ENCODE measurements at places on chromosomes 1 and 21.

- no peak for DNase-seq
Measured at GRCh38 chr1:202411422-202411821, 62.9 kb downstream of the PPP1R12B start.

GRCh38 chr1:39659538-39659937 lies 12.4 kb downstream of the NT5C1A start:
- DNase-seq = no peak

DNA sequence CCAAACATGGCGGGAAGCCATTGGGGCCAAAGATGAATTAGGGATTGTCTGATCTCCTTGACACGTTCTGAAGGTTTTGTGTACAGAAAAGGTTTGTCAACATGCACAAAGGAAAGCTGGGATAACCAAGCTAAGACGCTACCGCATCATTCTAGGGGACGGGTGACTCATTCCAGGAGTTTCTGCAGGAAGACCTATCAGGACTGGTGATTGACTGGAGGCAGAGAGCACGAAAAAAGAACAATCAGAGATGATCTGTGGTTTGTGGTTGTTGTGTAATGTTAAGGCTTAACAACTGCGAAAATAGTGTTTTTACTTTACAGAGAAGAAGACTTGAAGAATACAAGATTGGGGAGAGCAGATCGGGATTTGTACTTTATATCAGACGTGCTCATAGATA lies 22.2 kb upstream of the ERG start:
- no peak for DNase-seq

- DNase-seq = no peak
Measured at GRCh38 chr1:245062741-245063305, 92.0 kb upstream of the KIF26B start.

GRCh38 chr1:77030401-77031105 lies 163.3 kb downstream of the ST6GALNAC5 start:
- DNase-seq = no peak

GRCh38 chr1:56774067-56774609 lies 45.1 kb downstream of the FYB2 start:
- DNase-seq = no peak

- DNase-seq = no peak
Measured at GRCh38 chr21:27220416-27220815, 253.5 kb upstream of the ADAMTS5 start.

DNA sequence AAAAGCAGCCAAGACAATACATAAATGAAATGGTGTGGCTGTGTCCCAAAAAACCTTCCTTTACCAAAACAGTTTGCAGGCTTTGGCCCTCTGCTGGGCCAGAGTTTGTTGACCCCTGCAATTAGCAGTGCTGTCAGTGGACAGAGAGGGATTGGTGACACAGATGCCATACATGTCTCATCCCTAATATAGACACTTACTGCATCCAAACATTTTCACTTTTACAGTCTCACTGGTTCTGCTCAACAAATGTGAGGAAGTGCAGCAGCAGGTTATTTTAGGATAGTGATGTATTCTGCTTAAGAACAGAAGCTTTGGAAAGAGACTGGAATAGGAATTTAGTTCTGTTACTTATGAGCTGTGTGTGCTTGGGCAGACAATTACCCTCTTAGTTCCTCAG lies 462.8 kb upstream of the LRRC7 start:
- no peak for DNase-seq

- DNase-seq = no peak
Measured at GRCh38 chr1:61412601-61413000, 312.3 kb downstream of the TM2D1 start.

- DNase-seq = no peak
Measured at GRCh38 chr1:145891587-145892485, 6.2 kb upstream of the ANKRD35 start.

- DNase-seq = no peak
Measured at GRCh38 chr1:56538532-56538931, 40.8 kb downstream of the PLPP3 start.

- no peak for DNase-seq
Measured at GRCh38 chr1:143652744-143653428, 318.9 kb downstream of the FAM72C start.

DNA sequence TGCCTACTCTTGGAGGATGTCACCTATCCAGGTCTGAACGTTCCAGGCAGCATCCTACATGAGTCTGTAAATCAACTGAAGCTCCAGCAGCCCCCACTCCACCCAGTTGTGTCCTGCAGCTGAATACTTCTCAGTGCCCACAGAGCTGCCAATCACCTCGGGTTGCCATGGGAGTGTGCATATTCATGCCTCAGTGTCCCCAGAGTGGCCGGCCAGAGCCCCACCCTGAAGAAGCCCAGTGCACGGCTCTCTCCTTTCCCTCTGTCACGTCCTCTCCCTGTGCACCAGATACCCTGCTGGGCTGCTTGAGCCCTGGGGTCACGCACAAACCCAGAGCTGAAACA lies 16.1 kb upstream of the GSTM4 start:
- no peak for DNase-seq

DNA sequence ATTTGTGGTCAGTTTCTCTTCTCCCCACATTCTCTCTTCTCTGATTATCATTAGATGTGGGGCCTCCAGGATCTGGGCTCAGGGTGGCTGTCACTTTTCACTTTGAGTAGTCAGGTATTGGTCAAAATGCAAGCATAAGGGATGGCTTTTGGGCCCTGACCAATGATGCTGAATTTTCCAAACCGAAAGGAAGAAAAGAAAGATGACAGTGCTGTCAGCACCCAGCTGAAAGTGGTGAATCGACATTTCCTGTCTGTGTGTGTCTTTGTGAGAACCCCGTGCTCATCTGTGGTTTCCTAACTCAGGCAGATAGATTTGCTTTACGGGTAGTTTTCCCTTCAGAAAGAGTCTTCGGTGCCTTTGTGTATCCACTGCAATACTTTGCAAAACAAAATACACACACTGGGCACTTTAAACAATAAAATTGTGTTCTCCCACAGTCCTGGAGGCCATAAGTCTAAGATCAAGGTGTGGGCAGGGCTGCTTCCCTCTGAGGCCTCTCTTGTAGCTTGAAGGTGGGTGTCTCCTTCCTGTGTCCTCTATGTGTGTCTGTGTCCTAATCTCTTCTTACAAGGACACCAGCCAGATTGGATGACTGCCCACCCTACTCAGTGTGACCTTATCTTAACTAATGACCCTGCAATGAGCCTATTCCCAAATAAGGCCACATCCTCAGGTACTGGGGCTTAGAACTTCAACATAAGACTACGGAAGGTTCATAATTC lies 274.8 kb upstream of the AJAP1 start:
- DNase-seq = no peak

DNA sequence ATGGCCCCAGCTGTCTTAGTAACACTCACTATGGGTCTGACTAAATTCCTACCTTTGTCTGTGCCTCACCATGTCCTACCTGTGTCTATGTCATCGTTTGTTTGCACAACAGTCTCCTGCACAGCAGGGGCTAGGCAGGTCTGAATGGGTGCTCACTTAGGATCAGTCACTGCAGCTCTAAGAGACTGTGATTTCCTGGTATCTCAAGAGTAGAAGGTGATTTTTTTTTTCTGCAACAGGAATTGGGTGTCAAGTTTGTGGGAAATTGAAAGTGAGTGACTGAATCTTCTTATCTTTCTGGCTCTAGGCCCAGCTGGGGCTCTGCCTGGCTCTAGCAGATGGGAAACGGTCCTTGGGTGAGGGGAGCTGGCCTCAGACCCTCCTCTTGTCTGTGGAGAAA lies 46.4 kb upstream of the TRABD2B start:
- no peak for DNase-seq

GRCh38 chr1:9894115-9894514 lies 16.0 kb downstream of the CTNNBIP1 start:
- DNase-seq = no peak

- DNase-seq = no peak
Measured at GRCh38 chr21:45985471-45986315, 4.1 kb downstream of the COL6A1 start.

DNA sequence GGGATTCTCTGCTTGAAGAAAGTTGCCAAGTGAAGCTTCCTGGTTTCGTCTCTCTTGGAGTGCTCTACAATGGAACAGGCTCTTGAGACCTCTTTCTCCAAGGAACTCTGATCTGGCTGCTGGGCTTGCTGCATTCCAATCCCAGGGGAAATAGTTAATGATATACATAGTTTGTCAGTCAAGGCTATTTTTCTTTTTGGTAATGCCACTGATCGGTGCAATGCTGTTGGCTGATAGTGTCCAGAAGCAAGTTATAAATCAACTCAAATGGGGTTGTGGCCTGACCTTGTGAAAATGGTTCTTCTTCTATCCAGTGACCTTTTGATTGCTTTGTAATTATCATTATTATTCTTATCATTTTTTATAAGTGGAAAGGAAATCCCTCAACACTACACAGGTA lies 48.4 kb upstream of the TNFSF18 start:
- DNase-seq = no peak

DNA sequence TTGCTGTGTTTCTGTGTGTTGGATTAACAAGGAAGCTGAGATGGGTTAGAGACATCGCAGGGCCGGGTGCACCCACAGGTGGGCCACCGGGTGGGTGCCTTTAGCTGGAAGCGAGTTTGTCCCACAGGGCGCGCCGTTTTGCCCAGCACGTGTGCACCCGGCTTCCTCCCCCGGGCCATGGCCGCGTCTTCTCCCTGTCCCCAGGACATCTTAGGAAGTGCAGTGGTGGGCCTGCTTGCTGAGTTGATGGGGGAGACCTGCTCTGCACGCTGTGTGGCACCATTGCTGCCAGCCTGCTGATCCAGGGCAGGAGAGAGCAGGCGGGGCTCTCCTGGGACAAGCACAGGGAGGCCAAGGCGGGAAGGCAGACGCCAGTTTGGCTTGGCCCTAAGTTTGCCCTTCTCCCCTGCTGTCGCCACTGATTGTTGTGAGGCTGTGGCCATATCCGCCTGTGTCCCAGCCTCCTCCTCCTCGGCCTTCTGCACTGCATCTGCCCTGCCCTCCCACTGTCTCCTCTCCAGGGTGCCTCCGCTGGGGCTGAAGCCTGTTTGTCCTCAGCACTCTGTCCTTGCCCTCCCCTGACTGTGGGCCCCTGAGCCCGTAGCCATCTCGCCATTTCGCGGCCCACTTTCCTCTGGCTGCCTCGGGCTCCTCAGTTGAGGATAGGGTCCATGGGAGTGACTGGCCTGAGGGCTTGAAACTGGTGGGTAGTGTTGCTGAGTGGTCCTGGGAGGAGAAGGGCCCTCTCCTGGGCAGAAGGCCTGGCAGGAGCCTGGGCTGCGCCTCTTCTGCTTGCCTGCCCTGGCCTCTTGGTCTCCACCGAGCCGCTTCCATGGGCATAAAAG lies 47.6 kb downstream of the PKNOX1 start:
- DNase-seq = no peak

- no peak for DNase-seq
Measured at GRCh38 chr1:3384407-3384806, 70.1 kb upstream of the ARHGEF16 start.

- no peak for DNase-seq
Measured at GRCh38 chr1:60059468-60059867, 14.1 kb downstream of the C1orf87 start.

DNA sequence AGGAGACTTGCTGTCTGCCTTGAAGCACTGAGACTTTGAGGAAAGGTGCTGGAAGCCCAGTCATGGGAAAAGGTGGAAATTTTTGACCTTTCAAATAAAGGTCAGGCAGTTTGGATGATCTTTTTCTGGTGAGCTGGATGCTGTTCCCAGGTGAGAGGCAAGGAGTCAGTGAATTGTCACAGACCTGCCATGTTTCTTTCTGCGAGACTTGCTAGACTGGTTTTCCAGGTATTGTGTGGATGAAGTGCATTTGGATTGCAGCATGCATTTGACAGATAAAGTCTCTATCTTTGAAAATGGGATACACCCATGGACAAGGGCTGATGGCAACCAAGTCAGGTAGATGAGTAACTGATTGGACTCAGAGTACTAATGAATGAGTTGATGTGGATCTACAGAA lies 65.7 kb upstream of the NHLH2 start:
- DNase-seq = no peak

DNA sequence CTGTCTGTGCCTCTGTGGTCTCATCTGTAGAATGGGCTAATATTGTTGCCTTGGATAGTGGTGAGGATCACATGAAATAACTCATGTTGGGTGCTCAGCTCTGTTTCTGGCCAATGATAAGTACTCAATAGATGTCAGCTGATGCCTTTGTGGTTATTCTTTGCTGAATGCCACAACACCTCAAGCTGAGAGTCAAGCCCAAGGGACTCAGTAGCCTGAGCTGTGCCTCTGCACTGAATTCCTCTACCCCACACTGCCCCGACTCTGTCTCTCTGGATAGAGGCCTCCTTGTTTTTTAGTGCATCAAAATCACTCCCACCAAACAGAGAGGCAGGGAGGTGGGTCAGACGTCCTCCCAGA lies 196.1 kb upstream of the VAMP3 start:
- DNase-seq = no peak

DNA sequence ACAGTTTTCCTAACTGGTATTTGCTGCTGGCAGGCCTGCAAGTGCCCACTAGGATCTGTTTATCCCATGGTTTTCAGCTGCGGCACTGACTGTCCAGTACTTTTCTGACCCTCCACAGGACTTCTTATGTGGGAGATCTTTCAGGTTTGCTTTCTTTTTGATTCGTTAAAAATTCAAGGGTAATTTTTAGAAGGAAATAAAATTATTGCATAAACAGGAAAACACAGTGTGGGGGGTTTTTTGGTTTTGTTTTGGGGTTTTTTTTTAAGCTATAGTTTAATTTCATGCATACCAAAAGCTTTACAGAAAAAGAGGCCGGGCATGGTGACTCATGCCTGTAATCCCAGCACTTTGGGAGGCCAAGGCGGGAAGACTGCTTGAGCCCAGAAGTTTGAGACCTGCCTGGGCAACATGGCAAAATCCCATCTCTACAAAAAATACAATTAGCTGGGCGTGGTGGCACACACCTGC lies 3.6 kb downstream of the NIBAN1 start:
- DNase-seq = no peak

DNA sequence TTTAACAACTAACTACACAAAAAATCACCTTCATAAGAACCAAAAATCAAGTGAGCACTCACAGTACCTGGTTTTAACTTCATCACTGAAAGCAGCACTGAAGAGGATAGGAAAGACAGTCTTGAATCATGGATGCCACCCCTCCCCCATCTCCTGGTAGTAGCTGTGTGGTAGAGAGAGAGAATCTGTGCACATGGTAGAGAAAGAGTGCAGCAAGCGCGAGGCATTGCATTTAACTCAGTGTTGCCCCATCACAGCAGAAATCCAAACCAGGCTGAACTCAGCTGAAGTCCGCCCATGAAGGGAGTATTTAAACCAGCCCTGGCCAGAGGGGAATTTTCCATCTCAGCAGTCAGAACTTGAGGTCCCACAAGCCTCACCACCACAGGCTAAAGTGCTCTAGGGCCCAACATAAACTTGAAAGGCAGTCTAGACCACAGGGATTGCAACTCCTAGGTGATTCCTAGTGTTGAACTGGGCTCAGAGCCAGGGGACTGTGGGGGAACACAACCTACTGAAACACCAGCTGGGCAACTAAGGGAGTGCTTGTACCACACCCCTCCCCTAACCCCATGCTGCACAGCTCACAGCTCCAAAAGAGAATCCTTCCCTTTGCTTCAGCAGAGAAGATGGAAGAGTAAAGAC lies 38.4 kb downstream of the VAV3 start:
- DNase-seq = no peak

- DNase-seq = no peak
Measured at GRCh38 chr1:165928075-165928731, 100.8 kb downstream of the UCK2 start.

Data from T-helper 17 cell (primary cell).